ENCODE measurements at places on chromosomes 5 and 9. TPM values are rescaled to one million over a fixed set of nuclear protein-coding genes. Genes with fewer than 3 reads are reported as not detected.

The TCF7 gene
- 2.4 TPM for polyA plus RNA-seq

The TAF1L gene
- not detected for polyA plus RNA-seq

The SUSD3 gene
- 0.83 TPM for polyA plus RNA-seq

The SPINK6 gene
- polyA plus RNA-seq = 0.59 TPM

The LECT2 gene
- polyA plus RNA-seq = not detected

The PIK3R1 gene
- 5.0 TPM for polyA plus RNA-seq

The CDC14B gene
- 2.1 TPM for polyA plus RNA-seq

The MSX2 gene
- 0.55 TPM for polyA plus RNA-seq

The CBY3 gene
- polyA plus RNA-seq = 0.12 TPM

The COMMD10 gene
- polyA plus RNA-seq = 13.2 TPM

The IGFBPL1 gene
- not detected for polyA plus RNA-seq

The CYLC2 gene
- polyA plus RNA-seq = not detected

The RGS7BP gene
- 0.02 TPM for polyA plus RNA-seq

The MCTP1 gene
- polyA plus RNA-seq = 0.92 TPM

The MYOZ3 gene
- polyA plus RNA-seq = 0.05 TPM

The SLC9A3 gene
- 1.9 TPM for polyA plus RNA-seq

The PCDHB13 gene
- polyA plus RNA-seq = 0.33 TPM

The CSF1R gene
- polyA plus RNA-seq = 2.0 TPM

The MRRF gene
- 36.3 TPM for polyA plus RNA-seq

The SPATA9 gene
- 0.06 TPM for polyA plus RNA-seq

The ZBED3 gene
- 0.67 TPM for polyA plus RNA-seq

The TRPM6 gene
- polyA plus RNA-seq = 0.31 TPM

The GLRX gene
- 5.6 TPM for polyA plus RNA-seq

The IFNA2 gene
- not detected for polyA plus RNA-seq

The HTR4 gene
- polyA plus RNA-seq = 0.20 TPM

The LHX6 gene
- 0.63 TPM for polyA plus RNA-seq

The GHR gene
- polyA plus RNA-seq = 1.6 TPM

The DOLPP1 gene
- 11.4 TPM for polyA plus RNA-seq

The BNIP1 gene
- 11.7 TPM for polyA plus RNA-seq

The CATSPER3 gene
- 0.34 TPM for polyA plus RNA-seq

The ZFP2 gene
- polyA plus RNA-seq = 0.52 TPM

The PCSK5 gene
- 4.2 TPM for polyA plus RNA-seq

The SLC44A1 gene
- 8.2 TPM for polyA plus RNA-seq

The SPATA31A6 gene
- not detected for polyA plus RNA-seq

The DOCK2 gene
- polyA plus RNA-seq = 0.86 TPM

The SLC6A7 gene
- not detected for polyA plus RNA-seq

The ITGA2 gene
- polyA plus RNA-seq = 3.7 TPM

The IL5 gene
- not detected for polyA plus RNA-seq

The TSLP gene
- polyA plus RNA-seq = 5.2 TPM

The ADAMTS19 gene
- polyA plus RNA-seq = 0.07 TPM

The NUDT12 gene
- polyA plus RNA-seq = 5.9 TPM

The SPATA31E1 gene
- not detected for polyA plus RNA-seq

The BTNL3 gene
- polyA plus RNA-seq = 0.02 TPM

The ARSB gene
- 0.61 TPM for polyA plus RNA-seq

The OGN gene
- polyA plus RNA-seq = 1.9 TPM
